ENCODE measurements at places on chromosomes 1 and 21. TPM values are rescaled to one million over a fixed set of nuclear protein-coding genes. Genes with fewer than 3 reads are reported as not detected.

- no peak for DNase-seq
These were observed 177.7 kb downstream of the TRABD2B start for GRCh38 chr1:47819574-47819888.

AQP10 gene
- total RNA-seq = not detected

DNA sequence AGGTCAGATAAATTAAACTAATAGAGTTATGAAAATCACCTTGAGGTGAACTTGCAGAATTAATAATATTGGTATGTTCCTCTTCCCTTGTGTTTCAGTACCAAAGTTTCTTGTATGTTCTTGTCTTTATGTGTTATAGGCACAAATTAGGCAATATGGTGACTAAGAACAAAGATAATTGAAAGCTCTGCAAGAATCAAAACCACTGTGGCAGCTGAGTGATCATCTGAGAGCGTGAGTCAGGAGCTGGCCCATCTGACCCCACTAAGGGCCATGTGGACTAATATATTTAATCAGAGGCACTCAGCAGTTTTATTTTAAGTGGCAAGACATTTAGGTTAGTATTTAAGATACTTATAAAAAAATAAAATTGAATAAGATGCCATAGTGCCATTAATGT, 12.8 kb upstream of the CASQ2 start:
- DNase-seq = no peak

DNA sequence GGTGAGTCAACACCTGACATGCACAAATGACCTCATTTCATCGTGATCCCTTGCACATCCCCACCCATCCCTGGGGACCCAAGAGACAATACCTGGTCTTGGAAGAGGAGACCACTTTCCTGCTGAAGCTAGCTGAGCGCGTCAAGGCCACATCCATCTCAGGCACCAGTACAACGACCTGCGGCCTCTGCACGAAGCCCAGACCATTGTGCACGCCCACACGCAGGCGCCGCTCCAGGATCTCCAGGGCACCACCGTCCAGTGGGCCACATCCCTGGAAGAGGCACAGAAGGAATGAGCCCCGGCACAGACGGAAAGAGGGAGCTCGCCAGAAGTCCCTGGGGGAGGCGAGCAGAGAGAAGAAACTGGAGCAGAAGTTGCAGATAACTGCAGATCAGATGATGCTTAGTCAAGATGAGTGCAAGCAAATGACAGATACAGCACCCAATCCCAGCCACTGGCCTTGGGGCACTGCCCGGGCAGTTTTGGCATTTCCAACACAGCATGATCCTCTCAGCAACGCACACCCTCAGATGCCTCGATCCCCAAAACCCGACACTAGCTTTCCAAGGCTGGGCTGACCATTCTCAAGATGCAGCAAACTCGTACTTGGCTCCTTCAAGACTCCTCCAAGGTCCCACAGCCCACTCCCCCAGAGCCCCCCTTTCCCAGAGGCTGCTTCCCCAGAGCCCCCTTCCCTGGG, 44.1 kb downstream of the NPHP4 start:
- no peak for DNase-seq

- DNase-seq = no peak
These were observed 52.2 kb downstream of the DMRTB1 start for GRCh38 chr1:53511323-53511932.

DNA sequence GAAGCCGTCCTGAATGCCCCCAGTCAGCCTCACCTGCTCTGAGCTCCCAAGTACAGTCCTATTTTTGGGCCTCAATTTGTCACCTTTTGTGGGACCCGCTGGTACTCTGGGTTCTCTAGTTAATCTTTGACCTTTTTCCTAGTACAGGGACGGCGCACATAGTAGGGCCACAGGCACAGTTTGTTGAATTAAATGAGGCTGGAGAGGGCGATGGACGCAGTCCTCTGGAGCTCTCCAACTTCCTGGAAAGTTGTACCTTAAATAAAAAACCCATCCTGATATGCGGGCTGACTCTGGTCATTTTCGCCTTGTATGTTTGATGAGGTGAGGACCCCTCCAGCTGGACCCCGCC, 4.8 kb downstream of the FAM110D start:
- no peak for DNase-seq

OR2T33 gene
- total RNA-seq = 0.34 TPM

DNA sequence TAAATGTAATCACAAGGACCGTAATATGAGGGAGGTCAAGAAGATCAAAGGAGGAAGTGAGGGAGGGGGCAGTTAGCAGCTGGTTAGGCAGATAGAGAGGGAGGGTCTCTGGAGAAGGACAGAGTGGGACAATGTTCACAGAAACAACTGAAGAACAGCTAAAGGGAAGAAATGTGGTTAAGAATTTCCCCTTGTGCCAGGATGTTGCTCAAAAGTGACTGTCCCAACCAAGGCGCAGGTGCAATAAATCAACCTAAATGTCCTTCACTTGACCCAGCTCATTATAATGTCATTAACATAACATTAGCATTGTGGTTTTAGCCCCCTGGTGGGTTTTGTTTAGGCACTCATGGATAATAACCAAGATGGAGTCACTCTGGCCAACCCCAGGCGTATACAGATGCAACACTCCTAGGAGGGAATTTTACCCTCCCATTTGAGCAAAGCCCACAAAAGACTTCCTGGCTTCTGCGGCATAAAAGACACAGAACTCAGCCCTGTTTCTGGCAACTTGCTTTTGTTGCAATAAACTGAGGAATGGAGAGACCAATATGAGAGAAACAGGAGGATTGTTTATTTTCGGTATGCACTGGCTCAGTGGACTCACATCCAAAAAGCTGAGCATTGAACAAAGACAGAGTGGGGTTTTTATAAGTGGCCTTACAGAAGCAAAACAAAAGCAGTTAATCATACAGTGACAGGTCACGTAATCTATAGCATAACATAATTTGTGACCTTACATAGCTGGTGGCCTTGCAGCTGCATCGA, 7.3 kb upstream of the CA6 start:
- DNase-seq = no peak

ZNF683 gene
- not detected for total RNA-seq

GRCh38 chr1:40389871-40390560, 16.5 kb downstream of the SMAP2 start:
- no peak for DNase-seq

KCNA3 gene
- total RNA-seq = not detected
